Panc1 (cell line): ENCODE measurements at places on chromosomes 1 and 21. TPM values are rescaled to one million over a fixed set of nuclear protein-coding genes. Genes with fewer than 3 reads are reported as not detected.

GRCh38 chr1:87951852-87952251 lies 623.2 kb downstream of the LMO4 start:
- no peak overlapping the region for H3K4me3 ChIP-seq
- H3K27me3 ChIP-seq, result no peaks in the 10 kb centered on the region
- no peak for DNase-seq
- H3K4me1 ChIP-seq, result no peaks in the 10 kb centered on the region
- H3K27ac ChIP-seq, result no peak overlapping the region

DNA sequence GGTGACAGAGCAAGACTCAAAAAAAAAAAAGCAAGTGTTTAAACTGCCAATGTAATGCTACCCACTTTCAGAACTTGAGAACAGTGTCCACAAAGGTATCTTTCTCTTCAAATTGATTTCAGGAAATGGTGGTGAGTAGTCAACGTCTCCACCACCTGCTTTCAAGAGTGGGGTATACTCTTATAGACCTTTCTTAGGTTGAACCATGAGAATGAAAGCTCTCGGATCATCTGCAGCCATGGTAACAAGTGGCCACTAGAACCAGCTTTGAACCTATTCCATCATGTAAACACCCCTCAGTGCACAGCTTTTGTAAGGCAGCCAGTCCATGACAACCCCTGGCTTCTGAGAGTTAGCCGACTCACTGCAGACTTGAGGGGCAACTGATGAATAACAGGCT lies 107.4 kb downstream of the NTPCR start:
- no peak overlapping the region for H3K27ac ChIP-seq
- H3K4me1 ChIP-seq, result no peaks in the 10 kb centered on the region
- H3K36me3 ChIP-seq, result no peaks in the 10 kb centered on the region
- DNase-seq, result no peak
- no peak overlapping the region for H3K4me3 ChIP-seq

- no peak overlapping the region for H3K4me3 ChIP-seq
- H3K4me1 ChIP-seq, result no peaks in the 10 kb centered on the region
- no peak overlapping the region for H3K27ac ChIP-seq
- H3K36me3 ChIP-seq, result peaks cover 4% of the 10 kb centered on the region; the same call in 1 of the 2 replicates
- no peak for DNase-seq
- H3K27me3 ChIP-seq, result no peaks in the 10 kb centered on the region
These were observed 14.3 kb downstream of the NADK start for GRCh38 chr1:1763657-1764621.

DNA sequence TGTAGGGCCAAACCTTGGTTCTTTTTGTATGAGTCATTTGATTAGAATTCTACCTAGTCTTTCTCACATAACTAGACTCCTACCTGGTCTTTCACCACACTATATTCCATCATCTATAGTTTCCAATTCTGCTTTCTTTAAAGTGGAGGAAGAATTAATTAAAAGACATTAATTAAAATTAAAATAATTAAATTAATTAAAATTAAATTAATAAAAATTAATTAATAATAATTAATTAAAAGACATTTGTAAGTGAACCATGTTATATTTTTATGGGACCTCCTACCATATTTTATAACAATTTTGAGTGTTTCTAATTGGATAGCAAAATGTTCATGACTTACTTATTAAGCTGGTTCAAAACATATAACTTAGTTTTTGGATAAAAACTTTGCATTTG lies 77.4 kb downstream of the CCDC18 start:
- H3K36me3 ChIP-seq, result no peaks in the 10 kb centered on the region; the same call in 1 of the 2 replicates
- no peak overlapping the region for H3K4me3 ChIP-seq
- H3K27ac ChIP-seq, result no peak overlapping the region
- no peaks in the 10 kb centered on the region for H3K27me3 ChIP-seq
- H3K4me1 ChIP-seq, result no peaks in the 10 kb centered on the region

DNA sequence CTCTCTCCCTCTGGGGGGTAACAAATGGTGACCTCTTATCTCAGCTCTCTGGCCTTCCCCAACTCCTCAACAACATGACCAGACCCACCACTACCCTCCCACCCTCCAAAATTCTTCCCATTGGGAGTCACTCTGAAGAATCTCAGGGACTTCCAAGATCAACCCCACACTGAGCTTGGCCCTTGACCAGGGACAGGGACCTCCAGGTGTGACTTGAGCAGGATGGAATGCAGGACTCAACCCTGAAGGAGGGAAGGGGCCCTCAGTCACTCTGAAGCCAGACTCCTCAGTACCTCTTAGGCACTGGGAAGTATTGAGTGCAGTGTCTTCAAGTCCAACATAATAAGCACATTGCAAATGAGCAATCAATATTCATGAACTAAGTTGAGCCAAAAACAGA lies 1.9 kb downstream of the CASQ1 start:
- peaks cover 7% of the 10 kb centered on the region; the same call in 1 of the 2 replicates for H3K4me1 ChIP-seq
- H3K36me3 ChIP-seq, result no peaks in the 10 kb centered on the region
- H3K27me3 ChIP-seq, result no peaks in the 10 kb centered on the region

GRCh38 chr21:37561941-37562919 lies 195.7 kb downstream of the DYRK1A start:
- H3K4me1 ChIP-seq, result peaks cover 10% of the 10 kb centered on the region
- H3K4me3 ChIP-seq, result no peak overlapping the region
- no peaks in the 10 kb centered on the region for H3K36me3 ChIP-seq
- no peak for DNase-seq

- H3K27ac ChIP-seq, result no peak overlapping the region
- no peaks in the 10 kb centered on the region for H3K4me1 ChIP-seq
- no peak overlapping the region for H3K4me3 ChIP-seq
- H3K36me3 ChIP-seq, result no peaks in the 10 kb centered on the region
- no peaks in the 10 kb centered on the region for H3K27me3 ChIP-seq
These were observed 46.8 kb upstream of the DIPK1A start for GRCh38 chr1:93007941-93008577.

GRCh38 chr1:167182571-167183320 lies 37.9 kb upstream of the POU2F1 start:
- no peaks in the 10 kb centered on the region for H3K36me3 ChIP-seq
- H3K4me1 ChIP-seq, result no peaks in the 10 kb centered on the region
- no peak for DNase-seq
- H3K27ac ChIP-seq, result no peak overlapping the region
- H3K27me3 ChIP-seq, result no peaks in the 10 kb centered on the region
- no peak overlapping the region for H3K4me3 ChIP-seq

Gene GBP4
- total RNA-seq, result 3.3 TPM

GRCh38 chr1:204989266-204990058 lies 53.5 kb upstream of the CNTN2 start:
- no peaks in the 10 kb centered on the region for H3K36me3 ChIP-seq
- no peaks in the 10 kb centered on the region; the same call in 1 of the 2 replicates for H3K27me3 ChIP-seq
- H3K4me3 ChIP-seq, result no peak overlapping the region
- H3K4me1 ChIP-seq, result no peaks in the 10 kb centered on the region
- no peak overlapping the region for H3K27ac ChIP-seq

DNA sequence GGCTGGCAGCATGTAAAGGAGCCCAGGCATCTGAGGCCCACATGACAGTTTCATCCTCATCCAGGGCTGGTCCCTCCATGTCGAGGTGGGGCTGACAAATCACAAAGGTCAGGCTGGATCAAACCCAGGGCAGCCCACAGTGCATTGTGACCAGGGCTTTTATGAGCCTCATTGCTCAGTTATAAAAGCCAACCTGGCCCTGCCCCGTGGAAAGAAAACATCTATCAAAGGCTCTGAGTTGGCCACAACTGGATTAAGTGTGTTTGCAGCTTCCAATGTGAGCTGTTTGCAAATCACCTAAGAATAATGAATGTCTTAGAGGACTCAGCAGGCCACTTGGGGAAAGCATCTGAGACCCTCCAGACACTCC lies 45.4 kb downstream of the GRHL3 start:
- DNase-seq, result no peak
- H3K4me3 ChIP-seq, result 0 out of 2 replicates have a peak overlapping the region, but pooled peaks have one; percentile 5
- H3K4me1 ChIP-seq, result peaks cover 19% of the 10 kb centered on the region

- peaks cover 15% of the 10 kb centered on the region for H3K4me1 ChIP-seq
- no peak overlapping the region for H3K4me3 ChIP-seq
- DNase-seq, result no peak
- H3K27ac ChIP-seq, result no peak overlapping the region
- H3K27me3 ChIP-seq, result no peaks in the 10 kb centered on the region
These were observed 17.1 kb downstream of the ABCG1 start for GRCh38 chr21:42236014-42236413.

Gene GBP7
- not detected for total RNA-seq

Gene LAD1
- total RNA-seq, result 0.10 TPM

GRCh38 chr1:218383681-218384080 lies 38.5 kb downstream of the TGFB2 start:
- DNase-seq, result no peak
- H3K27me3 ChIP-seq, result no peaks in the 10 kb centered on the region
- H3K4me1 ChIP-seq, result peaks cover 81% of the 10 kb centered on the region
- H3K36me3 ChIP-seq, result no peaks in the 10 kb centered on the region

DNA sequence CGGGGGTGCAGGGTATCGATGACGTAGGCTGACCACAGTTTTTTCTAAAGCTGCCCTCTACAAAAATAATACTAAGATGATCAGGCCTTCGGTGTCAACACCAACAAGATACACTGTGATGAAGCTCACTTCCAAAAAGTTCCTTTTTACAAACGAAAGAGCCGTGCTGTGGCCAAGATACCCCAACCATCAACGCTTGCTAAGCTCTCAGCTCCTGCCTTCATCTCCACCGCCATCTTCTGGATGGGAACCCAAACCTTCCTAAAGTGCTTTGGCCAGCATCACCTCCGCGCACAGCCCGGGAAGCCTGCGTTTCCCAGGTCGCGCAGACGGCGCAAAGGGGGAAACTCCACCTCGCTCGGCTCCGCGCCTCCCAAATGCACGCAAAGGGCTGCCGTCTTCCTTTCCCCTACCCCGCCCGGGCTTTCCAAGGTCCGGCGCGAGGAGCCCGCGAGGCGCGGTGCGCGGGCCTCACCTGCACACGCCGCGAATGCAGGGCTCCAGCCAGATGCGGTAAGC lies 541 bp downstream of the USP48 start:
- peak overlapping the region; percentile 99 for H3K4me3 ChIP-seq
- H3K36me3 ChIP-seq, result no peaks in the 10 kb centered on the region
- peak overlapping the region; percentile 94 for H3K27ac ChIP-seq
- H3K4me1 ChIP-seq, result peaks cover 10% of the 10 kb centered on the region
- H3K27me3 ChIP-seq, result no peaks in the 10 kb centered on the region

- H3K4me1 ChIP-seq, result no peaks in the 10 kb centered on the region
- no peak for DNase-seq
- no peaks in the 10 kb centered on the region for H3K36me3 ChIP-seq
- no peak overlapping the region for H3K27ac ChIP-seq
These were observed 32.0 kb downstream of the TRIM67 start for GRCh38 chr1:231193710-231194340.
